Type B pancreatic cell (in vitro differentiated cells): ENCODE measurements at places on chromosomes 4 and X. TPM values are rescaled to one million over a fixed set of nuclear protein-coding genes. Genes with fewer than 3 reads are reported as not detected.

AREG gene
- 17.1 and 58.0 TPM in 2 replicates for total RNA-seq

CENPVL1 gene
- 0.33 and 0.85 TPM in 2 replicates for total RNA-seq

CABS1 gene
- total RNA-seq = 0.19 TPM in 1 of 2 replicates, not detected in the other

METTL14 gene
- total RNA-seq = 48.2 and 53.8 TPM in 2 replicates

ADH7 gene
- 0.17 and 0.83 TPM in 2 replicates for total RNA-seq

ATP8A1 gene
- 10.3 and 11.6 TPM in 2 replicates for total RNA-seq

SPIN4 gene
- total RNA-seq = 6.4 and 8.4 TPM in 2 replicates

POU3F4 gene
- 0.45 and 1.3 TPM in 2 replicates for total RNA-seq

GPR143 gene
- total RNA-seq = 4.7 TPM in 2 replicates

HSFX2 gene
- not detected in 2 replicates for total RNA-seq

- peak; percentile 78 for DNase-seq
- H3K4me1 ChIP-seq = peaks cover 19% of the 10 kb centered on the region
- H3K4me3 ChIP-seq = peak overlapping the region; percentile 99
- no peaks in the 10 kb centered on the region for H3K27me3 ChIP-seq
- H3K27ac ChIP-seq = peak overlapping the region; percentile 98
Measured at GRCh38 chr4:158670975-158671664, 567 bp downstream of the C4orf46 start.

- H3K27ac ChIP-seq = no peak overlapping the region
- H3K4me1 ChIP-seq = no peaks in the 10 kb centered on the region
- no peaks in the 10 kb centered on the region for H3K27me3 ChIP-seq
- no peak for DNase-seq
- no peak overlapping the region for H3K4me3 ChIP-seq
Measured at GRCh38 chrX:23201706-23202105, 132.9 kb upstream of the PTCHD1 start.

DNA sequence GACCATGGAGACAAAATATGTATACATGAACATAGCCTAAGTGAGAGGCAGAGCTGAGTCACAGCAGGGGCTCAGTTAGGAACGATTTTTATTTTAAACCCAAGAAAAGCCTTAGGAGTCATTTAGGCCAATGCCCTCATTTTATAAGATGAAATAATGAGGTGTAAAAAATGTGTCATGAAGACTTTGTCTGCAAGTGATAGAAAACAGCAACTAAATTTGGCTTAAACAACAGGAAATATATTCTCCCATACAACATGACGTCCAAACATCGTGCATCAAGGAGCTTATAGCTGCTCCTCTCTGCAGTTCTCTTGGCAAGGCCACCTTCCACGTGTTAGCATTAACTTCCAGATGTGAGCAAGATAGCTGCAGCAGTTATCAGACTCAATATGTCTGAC is 16.8 kb downstream of the SCFD2 start:
- H3K4me1 ChIP-seq = no peaks in the 10 kb centered on the region
- DNase-seq = no peak
- H3K27ac ChIP-seq = no peak overlapping the region
- peaks cover 16% of the 10 kb centered on the region for H3K36me3 ChIP-seq
- H3K27me3 ChIP-seq = no peaks in the 10 kb centered on the region

DNA sequence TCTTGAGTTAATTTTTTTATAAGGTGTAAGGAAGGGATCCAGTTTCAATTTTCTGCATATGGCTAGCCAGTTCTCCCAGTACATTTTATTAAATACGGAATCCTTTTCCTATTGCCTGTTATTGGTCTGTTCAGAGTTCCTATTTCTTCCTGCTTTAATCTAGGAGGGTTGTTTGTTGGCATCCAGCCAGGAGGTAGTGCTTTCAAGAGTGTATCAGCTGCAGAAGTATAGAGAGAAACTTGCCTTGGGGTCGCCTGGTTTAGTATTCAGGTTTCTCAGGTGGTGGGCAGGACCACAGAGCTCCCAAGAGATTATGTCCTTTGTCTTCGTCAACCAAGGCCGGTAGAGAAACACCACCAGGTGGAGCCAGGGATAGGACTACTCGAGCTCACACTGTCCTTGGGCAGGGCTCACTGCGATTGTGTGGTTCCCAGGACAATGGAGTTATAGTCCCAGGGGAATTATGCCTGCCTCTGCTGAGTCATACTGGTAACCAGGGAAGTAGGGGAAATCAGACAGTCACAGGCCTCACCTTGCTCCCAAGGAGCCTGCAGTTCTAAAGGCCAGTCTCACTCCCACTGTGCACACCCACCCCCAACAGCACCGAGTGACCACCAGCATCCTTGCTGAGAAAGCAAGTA is 168.1 kb downstream of the VSIG4 start:
- no peak for DNase-seq
- no peaks in the 10 kb centered on the region for H3K4me1 ChIP-seq
- no peak overlapping the region for H3K27ac ChIP-seq
- H3K36me3 ChIP-seq = no peaks in the 10 kb centered on the region
- no peak overlapping the region for H3K4me3 ChIP-seq
- no peaks in the 10 kb centered on the region for H3K27me3 ChIP-seq

GRCh38 chr4:122668241-122668640 is 47.4 kb upstream of the IL21 start:
- no peaks in the 10 kb centered on the region for H3K4me1 ChIP-seq
- no peak overlapping the region for H3K27ac ChIP-seq
- H3K36me3 ChIP-seq = no peaks in the 10 kb centered on the region

DNA sequence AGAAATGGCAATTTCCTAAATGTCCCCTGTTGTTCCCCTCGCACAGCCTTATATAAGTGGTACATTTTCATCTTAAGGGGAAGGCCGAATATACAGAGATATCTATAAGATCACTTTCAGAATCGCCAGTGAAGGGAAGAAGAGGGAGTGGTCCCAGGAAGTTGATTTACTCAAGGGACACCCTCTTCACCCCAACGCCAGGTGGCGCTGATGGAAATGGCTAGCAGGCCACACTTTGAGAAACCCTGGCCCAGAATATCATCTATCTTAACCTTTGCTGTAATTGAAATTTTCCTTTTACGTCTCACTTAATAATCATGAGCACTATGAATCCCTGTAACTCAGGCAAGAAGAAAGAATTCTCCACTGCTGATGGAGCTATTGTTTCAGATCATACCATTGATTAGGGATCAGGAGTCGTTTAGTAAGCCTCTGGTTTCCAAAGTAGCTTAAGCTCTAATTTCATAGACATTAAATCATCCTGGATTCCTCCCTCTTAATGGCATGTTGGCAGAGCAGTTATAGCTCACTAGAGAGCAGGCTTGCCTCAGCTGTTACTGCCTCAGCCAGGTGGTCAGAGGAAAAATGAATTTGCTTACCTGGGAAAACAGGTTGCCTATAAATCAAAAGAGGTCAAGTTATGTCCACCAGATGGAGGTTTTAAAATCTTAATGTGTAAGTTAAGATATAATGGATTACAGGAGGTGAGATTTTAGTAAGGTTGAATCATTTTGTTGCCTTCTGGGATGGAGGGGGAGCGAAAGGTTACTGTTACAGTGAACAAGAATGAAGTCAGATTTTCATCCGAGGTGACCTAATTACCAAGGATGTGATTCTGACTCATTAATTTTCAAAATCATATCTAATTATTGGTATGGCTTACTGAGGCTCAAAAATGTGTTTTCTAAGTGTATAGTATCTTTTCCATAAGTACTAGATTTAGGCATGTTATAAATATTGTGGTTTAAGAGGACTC is 941.2 kb upstream of the TENM3 start:
- no peaks in the 10 kb centered on the region for H3K27me3 ChIP-seq
- H3K4me3 ChIP-seq = no peak overlapping the region
- DNase-seq = no peak

DNA sequence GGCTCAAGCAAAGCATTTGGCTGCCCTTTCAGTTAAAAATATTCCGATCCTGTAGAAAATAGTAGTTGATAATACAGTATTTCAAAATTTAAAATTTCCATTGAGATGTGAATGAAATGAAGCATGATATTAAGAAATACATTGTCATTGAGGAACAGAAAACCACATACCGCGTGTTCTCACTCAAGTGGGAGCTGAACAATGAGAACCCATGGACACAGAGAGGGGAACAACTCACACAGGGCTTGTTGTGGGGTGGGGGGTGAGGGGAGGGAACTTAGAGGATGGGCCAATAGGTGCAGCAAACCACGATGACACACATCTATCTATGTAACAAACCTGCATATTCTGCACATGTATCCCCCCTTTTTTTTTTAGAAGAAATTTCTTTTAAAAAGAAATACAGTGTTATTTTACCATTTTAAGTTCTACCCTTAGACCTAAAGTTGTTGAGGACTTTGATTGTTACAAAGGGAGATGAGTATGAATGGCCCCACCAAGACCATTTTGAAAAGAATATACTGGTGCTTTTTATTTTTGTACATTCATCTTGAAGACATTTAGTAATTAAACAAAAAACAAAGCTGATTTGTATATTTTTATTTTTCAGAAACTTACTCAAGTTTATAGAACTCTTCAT is 52.0 kb upstream of the IL13RA1 start:
- H3K27me3 ChIP-seq = no peaks in the 10 kb centered on the region
- H3K4me1 ChIP-seq = no peaks in the 10 kb centered on the region
- H3K36me3 ChIP-seq = peaks cover 3% of the 10 kb centered on the region
- H3K27ac ChIP-seq = no peak overlapping the region
- H3K4me3 ChIP-seq = no peak overlapping the region

DNA sequence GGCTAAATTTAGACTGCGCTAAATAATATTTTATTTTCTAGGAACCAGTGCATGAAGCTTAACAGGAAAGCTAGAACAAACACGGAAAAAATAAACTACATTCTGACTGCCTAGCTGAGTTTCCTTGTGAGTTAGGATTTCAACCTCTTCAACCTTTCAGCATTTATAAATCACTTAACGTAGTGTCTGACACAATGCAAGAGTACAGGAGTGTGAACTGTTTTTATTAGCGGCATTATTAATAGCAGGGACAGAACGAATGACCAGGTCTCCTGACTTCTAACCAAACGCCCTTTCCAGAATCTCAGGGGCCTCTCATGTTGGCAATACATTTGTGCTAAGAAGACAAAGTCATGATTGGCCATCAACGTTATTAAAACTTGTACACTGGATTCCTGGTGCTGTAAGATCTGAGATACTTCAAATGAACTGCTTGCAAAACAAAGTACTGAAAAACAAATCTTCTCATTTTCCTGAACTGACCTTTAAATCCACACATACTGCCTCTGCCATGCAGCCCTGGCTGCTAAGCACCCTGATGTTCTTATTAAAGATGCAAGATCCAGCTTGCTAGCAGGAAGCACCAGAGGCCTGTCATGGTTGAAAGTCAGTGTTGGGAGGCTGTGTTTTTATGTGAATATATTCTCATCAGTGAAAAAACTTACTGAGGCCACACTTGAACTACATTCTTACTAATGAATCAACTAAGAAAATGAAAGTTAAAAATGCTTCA is 380.4 kb upstream of the CPEB2 start:
- H3K27me3 ChIP-seq = no peaks in the 10 kb centered on the region
- H3K4me1 ChIP-seq = no peaks in the 10 kb centered on the region
- no peak overlapping the region for H3K27ac ChIP-seq
- no peaks in the 10 kb centered on the region for H3K36me3 ChIP-seq

- H3K27ac ChIP-seq = no peak overlapping the region
- peaks cover 4% of the 10 kb centered on the region for H3K27me3 ChIP-seq
- no peak overlapping the region for H3K4me3 ChIP-seq
- H3K4me1 ChIP-seq = peaks cover 16% of the 10 kb centered on the region
Measured at GRCh38 chrX:109886122-109886761, 116.7 kb upstream of the TMEM164 start.

DNA sequence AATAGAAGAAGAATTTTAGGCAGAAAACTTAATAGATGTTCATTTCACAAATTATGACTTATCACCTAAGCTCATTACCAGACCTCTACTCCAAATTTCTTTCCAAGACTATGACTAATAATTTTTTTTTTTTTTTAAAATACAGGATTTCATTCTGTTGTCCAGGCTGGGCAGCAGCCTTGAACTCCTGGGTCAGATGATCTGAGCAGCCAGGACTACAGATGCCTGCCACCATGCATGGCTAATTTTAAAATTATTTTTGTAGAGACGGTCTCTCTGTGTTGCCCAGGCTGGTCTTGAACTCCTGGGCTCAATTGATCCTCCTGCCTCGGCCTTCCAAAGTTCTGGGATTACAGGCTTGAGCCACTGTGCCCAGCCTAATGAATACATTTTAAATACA is 119.2 kb downstream of the ARHGAP10 start:
- no peaks in the 10 kb centered on the region for H3K27me3 ChIP-seq
- H3K27ac ChIP-seq = no peak overlapping the region
- no peak overlapping the region for H3K4me3 ChIP-seq
- DNase-seq = no peak
- H3K4me1 ChIP-seq = peaks cover 20% of the 10 kb centered on the region

DNA sequence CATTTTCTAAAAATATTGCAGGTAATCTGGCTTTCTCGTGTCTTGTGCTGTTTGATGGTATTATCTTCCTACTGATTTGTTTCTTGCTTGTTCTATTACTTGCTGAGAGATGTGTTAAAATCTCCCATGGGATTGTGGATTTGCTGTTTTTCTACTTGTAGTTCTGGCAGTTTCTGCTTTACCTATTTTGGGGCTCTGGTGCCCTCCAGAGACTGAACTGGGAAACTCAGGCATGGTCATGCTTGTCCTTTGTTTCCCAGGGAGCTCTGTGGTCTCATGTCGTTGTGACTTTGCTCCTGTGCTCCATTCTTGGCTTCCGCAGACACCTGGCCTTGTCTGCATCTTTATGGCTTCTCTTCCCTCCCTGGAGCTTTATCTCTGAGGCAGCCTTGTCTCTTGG is 39.5 kb downstream of the NSD2 start:
- H3K36me3 ChIP-seq = peaks cover 18% of the 10 kb centered on the region
- no peaks in the 10 kb centered on the region for H3K27me3 ChIP-seq
- DNase-seq = no peak
- H3K4me1 ChIP-seq = peaks cover 19% of the 10 kb centered on the region
- peak overlapping the region; percentile 9 for H3K27ac ChIP-seq
- no peak overlapping the region for H3K4me3 ChIP-seq

- no peaks in the 10 kb centered on the region for H3K36me3 ChIP-seq
- no peak for DNase-seq
- no peak overlapping the region for H3K4me3 ChIP-seq
- H3K27me3 ChIP-seq = no peaks in the 10 kb centered on the region
- no peak overlapping the region for H3K27ac ChIP-seq
Measured at GRCh38 chrX:17788439-17788838, 51.1 kb downstream of the SCML1 start.

- no peak overlapping the region for H3K4me3 ChIP-seq
- no peaks in the 10 kb centered on the region for H3K27me3 ChIP-seq
- peak overlapping the region; percentile 24 for H3K27ac ChIP-seq
- DNase-seq = no peak
- no peaks in the 10 kb centered on the region for H3K36me3 ChIP-seq
Measured at GRCh38 chrX:98398542-98398941, 1514.8 kb downstream of the RPA4 start.

- no peaks in the 10 kb centered on the region for H3K27me3 ChIP-seq
- no peak overlapping the region for H3K27ac ChIP-seq
- no peak overlapping the region for H3K4me3 ChIP-seq
- no peak for DNase-seq
- H3K36me3 ChIP-seq = no peaks in the 10 kb centered on the region
Measured at GRCh38 chrX:12580548-12580947, 210.7 kb upstream of the PRPS2 start.

DNA sequence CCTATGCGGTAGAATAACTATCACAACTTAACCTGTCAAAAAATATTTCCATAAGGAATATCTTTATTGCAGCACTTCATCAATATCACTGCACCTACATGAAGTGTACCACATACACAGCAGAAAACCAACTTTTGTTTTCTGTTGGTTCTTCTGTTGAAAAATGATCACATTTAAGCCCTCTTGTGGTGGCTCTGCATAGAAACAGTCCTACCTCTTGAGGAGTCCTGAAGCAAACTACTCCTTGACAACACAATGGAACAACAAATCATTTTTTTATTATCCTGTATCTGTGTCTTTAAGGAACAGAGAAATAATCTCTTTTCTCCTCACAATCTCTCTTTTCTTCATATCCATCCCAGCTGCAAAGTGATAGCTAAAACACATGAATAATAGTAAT is 39.8 kb upstream of the ATOH1 start:
- H3K27me3 ChIP-seq = peaks cover 4% of the 10 kb centered on the region
- DNase-seq = no peak
- no peak overlapping the region for H3K27ac ChIP-seq
- no peaks in the 10 kb centered on the region for H3K4me1 ChIP-seq
- no peak overlapping the region for H3K4me3 ChIP-seq
